A549 treated with dexamethasone at 1 μM for 4 hours (cell line): ENCODE measurements at places on chromosomes 7 and 10. TPM values are rescaled to one million over a fixed set of nuclear protein-coding genes. Genes with fewer than 3 reads are reported as not detected.

The RPEL1 gene
- total RNA-seq = 0.05 TPM in 2 of 5 replicates, not detected in the others

The NUTM2B gene
- 0.23 to 0.43 TPM (median 0.32 TPM) in 5 replicates for total RNA-seq

The GNGT1 gene
- total RNA-seq = not detected in 5 replicates

The CALML3 gene
- 0.02 TPM in 1 of 5 replicates, not detected in the others for total RNA-seq

The TAS2R4 gene
- total RNA-seq = 0.11 to 0.17 TPM (median 0.11 TPM) in 5 replicates

The ALDH18A1 gene
- total RNA-seq = 48.0 to 52.9 TPM (median 51.4 TPM) in 5 replicates

The PTF1A gene
- not detected in 5 replicates for total RNA-seq
